ENCODE measurements at places on chromosomes 4 and X.

- DNase-seq = peak; percentile 45
These were observed 609 bp upstream of the SLC25A6 start for GRCh38 chrX:1392376-1393068.

GRCh38 chrX:784829-785228 is 154.2 kb downstream of the SHOX start:
- no peak for DNase-seq

DNA sequence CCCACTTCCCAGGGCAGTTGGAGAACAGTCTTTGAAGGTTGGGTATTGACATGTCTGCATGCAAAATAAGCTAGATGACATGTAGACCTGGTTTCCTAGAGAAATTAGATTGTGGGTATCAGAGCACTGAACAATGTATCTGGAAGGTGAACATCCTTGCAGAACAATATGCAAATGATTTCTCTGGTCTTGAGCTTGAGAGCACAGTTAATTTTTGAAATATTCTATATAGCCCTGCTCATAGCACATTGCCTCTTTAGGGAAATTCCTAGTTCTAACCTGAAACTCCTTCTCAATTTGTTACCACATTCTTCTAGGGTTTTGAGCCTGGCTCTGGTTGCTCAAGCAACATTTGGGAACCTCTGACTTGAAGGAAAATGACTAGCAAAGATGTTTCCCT is 41.6 kb upstream of the LAS1L start:
- no peak for DNase-seq

GRCh38 chrX:119758731-119759247 is 401 bp downstream of the SOWAHD start:
- DNase-seq = no peak

DNA sequence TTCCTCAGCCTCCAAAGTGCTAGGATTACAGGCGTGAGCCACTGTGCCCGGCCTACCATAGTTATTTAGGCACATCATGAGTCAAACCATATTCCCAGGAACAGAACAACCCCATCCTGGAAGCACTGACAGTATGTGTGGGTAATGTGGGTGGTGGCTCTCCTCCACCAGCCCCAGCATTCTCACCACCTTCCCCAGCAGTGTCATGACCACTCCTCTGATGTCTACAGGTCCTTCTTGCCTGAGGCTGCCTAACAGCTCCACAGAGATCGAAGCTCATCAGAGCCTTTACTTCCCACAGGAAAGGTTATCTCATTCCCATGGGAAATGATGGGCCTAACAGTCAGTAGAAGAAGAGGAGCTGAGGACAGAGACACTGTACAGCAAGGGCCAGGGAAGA is 129.5 kb upstream of the GPC4 start:
- no peak for DNase-seq

DNA sequence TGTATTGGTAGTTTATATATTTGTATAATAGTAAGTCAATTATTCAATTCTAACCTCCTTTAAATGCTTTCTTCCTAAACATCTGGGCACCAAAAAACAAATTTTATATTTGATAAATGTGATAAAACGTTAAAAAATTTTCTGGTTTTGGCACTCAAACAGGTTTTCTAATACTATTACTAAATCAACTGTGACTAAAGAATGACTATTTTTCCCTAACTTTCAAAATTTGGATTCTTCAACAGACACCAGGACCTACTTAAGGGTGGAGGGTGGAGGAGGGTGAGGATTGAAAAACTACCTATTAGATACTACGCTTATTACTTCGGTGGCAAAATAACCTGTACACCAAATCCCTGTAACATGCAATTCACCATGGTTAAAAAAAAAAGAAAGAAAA is 555.5 kb downstream of the IL15 start:
- DNase-seq = no peak

- no peak for DNase-seq
These were observed 192.8 kb downstream of the SLC7A11 start for GRCh38 chr4:138049355-138049754.

DNA sequence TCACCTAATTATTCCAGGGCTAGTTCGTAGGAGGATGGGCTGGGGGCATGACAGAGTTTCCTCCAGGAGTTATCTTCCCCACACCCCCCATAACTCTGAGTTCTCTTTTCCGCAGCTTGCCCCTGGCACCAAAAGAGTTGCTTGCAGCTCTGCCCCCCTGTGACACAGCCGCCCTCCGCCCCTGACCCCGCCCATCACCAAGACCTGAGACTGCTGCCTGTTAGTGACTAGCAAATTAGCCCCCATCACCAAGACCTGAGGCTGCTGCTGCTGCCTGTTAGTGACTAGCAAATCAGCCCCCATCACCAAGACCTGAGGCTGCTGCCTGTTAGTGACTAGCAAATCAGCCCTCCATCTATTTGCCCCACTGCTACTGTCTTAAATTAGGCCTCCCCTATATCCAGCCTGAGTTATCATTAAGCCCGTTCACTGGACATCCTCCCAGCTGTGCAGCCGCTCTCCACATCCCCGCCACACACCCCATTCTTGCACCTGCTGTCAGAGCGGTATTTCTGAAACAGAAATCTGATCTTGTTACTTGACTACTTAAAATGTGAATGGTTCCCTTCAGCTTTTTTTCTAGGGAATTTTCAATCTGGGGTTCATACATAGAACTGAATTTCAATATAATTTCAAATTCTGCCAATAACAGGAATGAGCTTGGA is 1.5 kb upstream of the PAPSS1 start:
- no peak for DNase-seq

DNA sequence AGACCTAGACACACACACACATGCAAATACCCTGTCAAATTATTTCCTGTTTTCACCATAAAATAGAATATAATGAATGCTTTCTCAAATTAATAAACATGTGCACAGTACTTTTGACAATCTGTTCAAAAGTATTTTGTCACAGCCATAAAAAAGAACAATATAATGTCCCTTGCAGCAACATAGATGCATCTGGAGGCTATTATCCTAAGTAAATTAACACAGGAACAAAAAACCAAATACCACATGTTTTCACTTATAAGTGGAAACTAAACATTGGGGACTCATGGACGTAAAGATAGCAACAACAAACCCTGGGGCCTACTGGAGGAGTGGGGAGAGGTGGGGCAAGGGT is 15.5 kb downstream of the RAB40A start:
- no peak for DNase-seq

DNA sequence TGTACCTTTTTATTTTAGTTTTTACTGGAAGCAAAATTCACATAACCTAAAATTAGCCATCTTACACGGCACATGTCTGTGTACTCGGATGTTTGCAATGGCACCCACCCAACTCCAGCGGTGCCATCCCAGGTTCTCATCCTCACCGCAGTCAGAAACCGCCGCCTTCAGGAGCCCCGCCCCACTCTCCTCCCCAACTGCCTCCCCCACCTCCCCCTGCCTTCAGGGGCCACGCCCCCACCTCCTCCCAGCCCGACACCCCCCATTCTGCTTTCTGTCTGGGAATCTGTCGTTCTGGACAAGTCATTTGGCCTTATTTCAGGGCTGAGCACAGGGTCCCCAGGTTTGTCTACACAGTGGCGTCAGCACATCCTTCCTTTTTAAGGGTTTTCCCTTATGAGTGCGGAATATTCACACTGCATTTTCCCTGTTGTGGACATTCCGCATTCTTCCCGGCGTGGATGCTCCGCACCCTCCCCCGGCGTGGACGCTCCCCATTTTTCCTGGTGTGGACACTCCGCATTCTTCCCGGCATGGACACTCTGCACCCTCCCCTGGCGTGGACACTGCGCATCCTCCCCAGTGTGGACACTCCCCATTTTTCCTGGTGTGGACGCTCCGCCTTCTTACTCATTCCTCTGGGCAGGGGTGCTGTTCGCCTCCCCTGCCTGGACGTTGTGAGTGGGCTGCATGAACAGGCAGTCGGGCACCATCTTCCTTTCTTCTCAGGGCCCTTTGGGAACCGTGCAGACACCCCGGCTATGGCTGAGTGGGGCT is 135.4 kb upstream of the NKX1-1 start:
- no peak for DNase-seq

GRCh38 chrX:68579810-68580209 is 67.7 kb upstream of the STARD8 start:
- DNase-seq = no peak

- DNase-seq = no peak
These were observed 1.5 kb downstream of the SASH3 start for GRCh38 chrX:129781134-129781672.

DNA sequence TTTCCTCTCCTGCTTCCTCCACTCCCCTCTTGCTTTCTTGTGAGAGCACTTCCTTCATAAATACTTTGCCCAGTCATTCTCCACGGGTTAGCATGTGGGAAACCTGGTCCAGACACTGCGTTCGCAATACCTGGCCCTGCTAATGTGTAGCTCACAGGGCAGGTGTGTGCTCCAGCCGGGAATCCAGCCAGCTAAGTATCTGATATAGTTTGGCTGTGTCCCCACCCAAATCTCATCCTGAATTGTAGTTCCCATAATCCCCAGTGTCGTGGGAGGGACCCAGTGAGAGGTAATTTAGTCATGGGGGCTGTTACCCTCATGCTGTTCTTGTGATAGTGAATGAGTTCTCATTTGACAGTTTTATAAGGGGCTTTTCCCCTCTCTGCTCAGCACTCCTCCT is 32.2 kb upstream of the STX18 start:
- DNase-seq = no peak

- peak; percentile 60 for DNase-seq
These were observed 315.3 kb downstream of the PTTG2 start for GRCh38 chr4:38275331-38276100.

DNA sequence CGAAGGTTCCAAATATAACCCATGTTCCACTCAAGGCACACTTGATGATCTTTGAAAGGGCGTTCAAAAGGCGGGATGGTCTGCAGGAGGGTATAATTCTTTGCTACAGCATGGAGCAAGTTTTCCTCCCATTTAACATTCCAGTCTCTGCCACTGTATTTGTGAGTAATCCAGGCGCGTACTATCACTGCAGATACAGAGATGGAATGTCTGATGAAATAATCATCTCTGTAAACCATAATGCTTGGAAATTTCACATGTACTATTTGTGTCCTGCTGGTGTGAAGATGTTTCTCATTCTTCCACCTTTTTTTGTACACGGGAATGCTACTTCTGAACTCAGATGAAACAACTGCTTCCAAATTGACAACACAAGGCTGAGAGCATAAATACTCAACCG is 15.5 kb downstream of the SEL1L3 start:
- DNase-seq = no peak

DNA sequence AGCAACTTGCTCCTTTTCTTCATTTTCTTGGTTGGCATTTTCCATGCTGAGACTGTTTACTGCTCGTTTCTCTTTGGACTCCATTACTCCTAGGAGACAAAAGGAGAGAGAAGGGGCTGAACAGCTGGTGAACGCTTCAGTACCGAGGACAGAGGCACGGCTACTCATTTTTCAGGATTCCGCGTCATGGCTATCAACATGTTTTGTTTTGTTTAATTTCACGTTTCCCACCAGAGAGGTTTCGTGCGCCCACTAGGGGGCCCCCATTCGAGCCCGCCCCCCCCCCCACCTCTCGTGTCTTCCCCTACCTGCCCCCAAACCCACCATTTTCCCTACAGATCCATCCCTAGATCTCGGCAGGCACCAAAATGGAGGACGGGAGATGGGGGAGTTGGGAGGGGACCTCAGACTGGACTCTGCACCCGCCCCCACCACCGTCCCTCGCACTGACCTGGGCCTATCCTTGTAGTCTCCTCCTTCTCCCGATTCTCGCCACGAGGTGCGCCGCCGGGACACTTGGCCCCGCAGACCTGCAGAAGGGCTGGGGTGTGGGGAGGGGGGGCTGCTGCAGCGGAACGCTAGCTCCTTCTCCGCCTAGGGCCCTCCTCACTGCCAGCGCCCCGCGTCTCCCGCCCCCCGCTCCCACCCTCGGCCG is 653 bp downstream of the BEX1 start:
- DNase-seq = peak; percentile 2

- DNase-seq = peak; percentile 12
These were observed 89.5 kb downstream of the OR13H1 start for GRCh38 chrX:131633285-131633917.

- no peak for DNase-seq
These were observed 1.2 kb upstream of the PHKA2 start for GRCh38 chrX:18985186-18985435.

DNA sequence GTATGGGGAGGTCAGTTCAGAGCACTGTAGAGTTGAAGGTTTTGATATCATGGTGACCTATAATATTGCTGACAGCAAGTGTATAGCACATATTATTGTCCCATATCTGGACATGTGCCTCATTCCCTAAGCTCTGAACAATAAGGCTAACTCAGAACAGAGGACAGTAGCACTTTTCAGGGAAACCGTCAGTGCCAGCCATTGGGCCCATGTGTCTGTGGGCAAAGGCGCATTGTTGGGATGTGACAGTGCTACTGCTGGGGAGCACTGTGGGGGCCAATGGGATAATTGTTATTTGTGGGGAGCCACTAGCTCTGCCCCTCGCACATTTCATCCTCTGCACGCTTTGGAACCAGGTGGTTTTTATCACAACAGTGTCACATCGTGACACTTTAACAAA is 136.2 kb downstream of the ELOVL6 start:
- DNase-seq = no peak

DNA sequence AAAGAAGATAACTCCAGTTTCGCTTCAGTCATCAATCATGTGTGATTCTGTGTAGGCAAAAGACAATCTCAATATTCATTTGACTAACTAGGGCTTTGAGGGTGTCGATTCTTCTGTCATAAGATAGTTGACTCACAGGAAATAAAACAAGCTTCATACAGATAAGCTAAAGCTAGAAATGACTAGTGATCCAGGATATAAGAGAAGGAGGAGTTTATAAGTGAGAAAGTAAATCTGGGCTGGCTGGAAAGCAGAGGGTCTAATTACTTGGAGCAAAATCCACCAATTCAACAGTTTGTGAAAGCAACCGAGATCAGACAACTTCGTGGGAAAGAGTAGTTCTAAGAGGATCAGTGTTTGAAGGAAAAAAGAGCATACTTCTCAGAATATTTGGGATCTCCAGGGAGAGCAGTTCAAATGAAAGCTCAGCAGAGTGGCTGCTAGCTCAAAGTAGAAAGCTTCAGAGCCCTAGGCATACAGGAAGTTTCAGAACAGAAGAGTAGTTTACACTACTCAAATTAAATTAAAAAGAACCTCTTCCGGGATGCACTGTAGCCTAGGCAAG is 429.3 kb downstream of the INPP4B start:
- DNase-seq = no peak

DNA sequence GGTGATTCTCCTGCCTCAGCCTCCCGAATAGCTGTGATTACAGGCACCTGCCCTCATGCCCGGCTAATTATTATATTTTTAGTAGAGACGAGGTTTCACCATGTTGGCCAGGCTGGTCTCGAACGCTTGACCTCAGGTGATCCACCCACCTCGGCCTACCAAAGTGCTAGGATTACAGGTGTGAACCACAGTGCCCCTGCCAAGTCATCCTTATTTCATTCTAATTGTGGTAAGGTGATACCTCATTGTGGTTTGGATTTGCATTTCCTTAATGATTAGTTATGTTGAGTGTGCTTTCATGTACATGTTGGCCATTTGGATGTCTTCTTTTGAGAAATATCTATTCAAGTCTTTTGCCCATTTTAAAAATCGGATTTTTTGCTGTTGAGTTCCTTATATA is 93.0 kb downstream of the USP9X start:
- no peak for DNase-seq

GRCh38 chr4:1772853-1773538 is 20.1 kb upstream of the FGFR3 start:
- no peak for DNase-seq

Measured in RWPE1 (cell line).